ENCODE measurements at places on chromosomes 6 and 20.

GRCh38 chr6:52152711-52153160 lies 33.4 kb upstream of the IL17A start:
- DNase-seq = no peak

- DNase-seq = no peak
Measured at GRCh38 chr6:100988391-100988984, 107.4 kb upstream of the ASCC3 start.

DNA sequence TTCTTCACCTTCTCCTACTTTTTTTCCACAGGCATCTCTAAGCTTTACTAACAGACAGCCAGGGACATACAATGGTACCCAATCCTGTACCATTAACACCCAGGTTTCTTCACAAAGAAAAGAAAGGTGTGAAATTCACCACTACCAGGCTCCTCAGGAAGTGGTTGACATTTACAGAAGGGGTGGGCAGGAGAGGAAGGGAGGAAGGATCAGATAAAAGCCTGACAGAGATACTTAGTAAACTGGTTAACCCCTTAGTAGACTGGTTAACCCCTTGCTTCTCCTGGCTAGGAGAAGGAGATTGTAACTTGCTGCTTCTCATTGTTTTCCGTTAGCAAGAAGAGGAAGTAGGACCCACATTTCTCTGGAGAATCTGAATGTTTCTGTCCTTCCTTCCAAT lies 7.2 kb downstream of the SAMD3 start:
- no peak for DNase-seq

- DNase-seq = no peak
Measured at GRCh38 chr6:63790334-63790733, 154.7 kb downstream of the PHF3 start.
